ENCODE measurements at places on chromosomes 6 and 20.

GRCh38 chr6:27592481-27593199 lies 119.7 kb upstream of the ZNF184 start:
- no peak for DNase-seq

- no peak for DNase-seq
Measured at GRCh38 chr6:68639826-68640490, 4.9 kb downstream of the ADGRB3 start.

DNA sequence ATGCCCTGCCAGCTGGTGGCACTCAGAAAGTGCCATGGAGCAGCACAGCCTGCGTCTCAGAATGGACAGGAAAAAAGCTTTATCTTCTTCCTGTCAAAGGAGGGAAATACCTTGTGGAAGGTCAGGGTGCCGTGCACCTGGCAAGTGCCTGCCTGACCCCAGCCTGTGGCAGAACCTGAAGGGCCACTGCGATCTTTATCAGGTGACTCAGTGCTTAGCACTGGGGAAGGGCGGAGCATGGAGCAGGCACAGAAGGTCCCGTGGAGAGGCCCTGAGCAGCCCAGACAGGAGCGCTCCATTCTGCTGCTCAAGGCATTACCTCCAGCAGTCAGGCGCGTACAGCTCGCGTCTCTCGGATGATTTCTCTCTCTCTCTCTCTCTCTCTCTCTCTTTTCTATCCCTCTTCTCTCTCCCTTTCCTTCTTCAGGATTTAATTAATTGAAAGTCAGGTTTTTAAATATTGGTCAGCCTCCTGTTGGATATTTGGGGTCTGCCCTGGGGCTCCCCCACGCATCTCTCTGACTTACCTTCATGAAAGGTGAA lies 31.7 kb downstream of the FOXC1 start:
- DNase-seq: no peak

DNA sequence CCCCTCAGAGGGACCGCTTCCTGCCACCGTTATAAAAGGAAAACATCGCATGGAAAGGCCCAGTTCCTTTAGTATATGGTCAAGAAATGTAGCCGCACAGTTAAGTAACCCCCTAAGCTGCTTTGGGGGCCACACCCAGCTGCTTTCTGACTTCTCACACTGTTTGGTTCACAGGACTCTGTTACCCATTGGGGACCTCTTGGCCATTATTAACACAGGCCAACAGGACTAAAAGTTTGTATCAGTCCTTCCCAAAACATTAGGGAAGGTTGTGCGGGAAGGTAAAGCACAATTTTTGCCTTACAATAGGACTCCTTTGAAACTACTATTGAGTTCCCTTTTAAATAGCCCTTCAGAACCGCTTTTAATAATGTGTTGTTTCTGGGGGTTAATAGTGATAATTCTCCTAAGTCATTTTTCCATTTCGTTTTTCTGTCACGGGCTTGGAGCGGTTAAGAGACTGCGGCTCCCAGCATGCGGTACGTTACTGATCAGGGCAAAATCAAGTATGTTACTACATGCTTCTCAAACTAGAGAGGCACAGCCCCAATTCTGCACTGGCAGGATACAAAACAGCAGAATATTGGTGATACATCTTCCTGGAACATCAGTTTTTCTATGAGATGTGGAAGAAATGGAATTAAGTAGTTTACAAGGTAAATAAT lies 668 bp upstream of the RPP40 start:
- no peak for DNase-seq

DNA sequence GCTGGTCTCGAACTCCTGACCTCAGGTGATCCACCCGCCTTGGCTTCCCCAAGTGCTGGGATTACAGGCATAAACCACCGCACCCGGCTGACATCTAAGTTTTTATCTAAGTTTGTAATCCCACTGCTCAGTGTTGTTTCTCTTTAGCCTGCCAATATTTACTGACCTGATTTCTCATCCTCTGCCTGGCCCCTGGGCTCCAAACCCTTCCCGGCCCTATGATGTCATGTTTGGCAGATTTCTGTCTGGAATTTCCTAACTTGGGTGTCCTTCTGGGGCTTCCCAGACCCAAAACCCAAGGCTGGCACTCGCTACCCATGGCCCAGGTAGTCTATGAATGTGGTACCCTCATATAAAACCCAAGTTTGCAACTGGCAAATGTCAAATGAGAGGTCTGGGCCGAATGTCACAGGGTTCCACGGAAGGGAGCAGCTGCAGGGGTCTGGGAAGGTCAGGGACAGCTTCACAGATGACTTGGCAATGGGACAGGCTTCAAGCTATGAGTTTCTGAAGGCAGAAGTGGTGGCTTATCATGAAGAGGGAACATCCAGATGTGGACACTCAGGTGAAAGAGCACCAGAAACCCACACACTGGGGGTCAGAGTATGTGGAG lies 54.9 kb downstream of the TMEM170B start:
- no peak for DNase-seq

- DNase-seq: no peak
Measured at GRCh38 chr20:62773845-62774714, 22.2 kb upstream of the MRGBP start.

- DNase-seq: no peak
Measured at GRCh38 chr6:37874726-37875125, 55.2 kb downstream of the ZFAND3 start.

DNA sequence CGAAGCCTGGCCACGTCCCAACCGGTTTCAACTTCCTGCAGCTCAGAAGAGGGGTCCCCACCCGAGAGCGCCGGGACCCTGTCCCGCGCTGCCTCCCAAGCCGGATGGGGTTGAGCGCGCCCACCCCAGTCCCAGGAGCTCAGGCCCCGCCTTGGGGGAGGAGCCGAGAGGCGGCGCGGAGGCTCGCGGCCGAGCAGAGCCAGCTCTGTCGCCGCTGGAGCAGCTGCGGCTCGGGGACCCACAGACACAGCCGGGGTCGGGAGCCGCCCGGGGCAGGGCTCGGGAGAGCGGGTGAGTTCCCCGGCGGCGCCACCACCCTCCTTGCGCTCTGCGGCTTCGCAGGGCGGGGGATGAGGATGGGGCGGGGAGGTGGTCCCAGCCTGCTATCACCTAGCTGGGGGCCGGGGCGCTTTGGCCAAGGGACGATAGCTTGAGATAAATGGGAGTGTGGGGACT lies at the start of gene PPP1R16B:
Gene PPP1R16B (plus strand): TSS at position 196 of the 456 bp plus-strand sequence. CDS start 30,229 bp downstream, outside the sequence.
- peak; percentile 58 for DNase-seq

DNA sequence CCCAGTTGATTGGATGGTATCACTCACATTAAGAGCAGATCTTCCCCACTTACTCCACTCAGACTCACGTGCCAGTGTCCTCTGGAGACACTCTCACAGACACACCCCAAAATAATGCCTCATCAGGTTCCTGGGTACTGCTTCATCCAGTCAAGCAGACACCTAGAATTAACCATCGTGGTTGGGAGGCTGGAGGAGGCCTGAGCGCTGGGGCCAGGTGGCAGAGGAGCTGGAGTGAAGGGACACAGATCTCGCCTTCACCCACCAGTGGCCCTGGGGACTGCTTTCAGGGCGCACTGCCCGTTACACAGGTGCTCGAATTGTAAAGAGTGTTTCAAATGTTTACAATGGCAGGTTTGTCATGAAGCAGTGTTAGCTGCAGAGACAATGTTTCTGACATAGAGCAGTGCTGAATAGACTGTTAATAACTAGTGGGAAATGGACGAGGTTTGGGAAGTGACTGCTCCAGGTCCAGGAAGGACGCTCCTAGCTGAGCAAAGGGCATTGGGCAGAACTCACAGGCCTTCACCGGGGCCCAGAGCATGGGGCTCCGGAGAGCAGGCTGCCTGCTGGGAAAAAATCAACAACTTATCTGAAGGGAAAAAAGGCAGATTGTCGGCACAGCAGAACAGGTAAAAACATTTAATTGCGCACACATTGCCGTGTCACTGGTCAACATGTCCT lies 38.4 kb downstream of the TMEM242 start:
- DNase-seq: no peak

GRCh38 chr6:97689078-97689754 lies 406.2 kb upstream of the MMS22L start:
- no peak for DNase-seq

DNA sequence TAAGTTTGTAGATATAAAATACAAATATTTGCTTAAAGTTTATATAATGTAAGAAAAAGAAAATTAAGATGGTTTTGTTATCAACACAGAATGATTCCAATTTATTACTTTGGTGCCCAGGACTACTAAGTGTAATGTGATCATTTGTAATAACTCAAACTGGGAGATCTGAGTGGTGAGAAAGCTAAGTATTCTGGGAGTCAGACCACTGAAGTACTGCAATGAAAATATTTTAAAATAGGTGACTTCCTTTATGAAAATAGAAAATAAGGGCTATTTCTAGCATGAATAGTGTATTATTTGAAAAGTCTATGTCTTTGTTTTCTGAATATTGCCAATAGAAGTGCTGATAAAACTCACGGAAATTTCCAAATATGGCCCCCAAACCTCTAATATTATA lies 305.6 kb upstream of the MAN1A1 start:
- DNase-seq: no peak

DNA sequence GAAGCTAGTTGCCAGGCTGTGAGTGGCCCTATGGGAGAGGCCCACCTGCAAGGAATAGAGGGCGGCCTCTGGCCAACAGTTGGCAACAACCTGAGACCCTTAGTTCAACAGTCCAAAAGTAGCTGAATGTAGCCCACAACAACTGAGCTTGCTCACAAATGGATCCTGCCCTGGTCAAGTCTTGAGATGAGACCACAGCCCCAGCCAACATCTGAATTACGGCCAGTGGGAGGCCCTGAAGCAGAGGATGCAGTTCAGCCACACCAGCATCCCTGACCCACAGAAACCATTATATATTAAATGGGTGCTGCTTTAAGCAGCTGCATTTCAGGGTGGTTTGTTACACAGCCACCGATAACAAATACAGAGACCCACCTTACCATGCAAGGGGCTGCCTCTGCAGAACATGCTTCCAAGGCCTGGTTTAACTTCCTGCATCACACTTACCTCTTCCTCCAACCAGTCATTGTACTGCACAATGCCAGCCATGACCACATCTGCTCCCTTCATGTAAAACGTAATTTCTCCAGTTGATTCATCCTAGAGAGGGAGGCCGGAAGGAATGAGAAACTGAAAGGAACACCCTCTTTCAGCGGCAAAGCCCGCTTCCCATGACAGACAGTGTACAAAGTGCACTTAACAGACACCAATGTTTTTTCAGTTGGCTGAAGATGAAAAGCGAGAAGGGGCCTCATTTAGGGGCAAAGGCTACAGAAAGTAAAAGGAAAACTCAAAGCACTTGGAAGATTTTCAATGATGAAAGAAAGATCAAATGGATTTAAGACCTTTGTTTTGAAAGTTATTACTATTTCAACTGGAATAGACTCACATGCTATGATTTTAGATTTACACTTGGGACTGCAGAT lies 86.2 kb upstream of the NFATC2 start:
- no peak for DNase-seq

DNA sequence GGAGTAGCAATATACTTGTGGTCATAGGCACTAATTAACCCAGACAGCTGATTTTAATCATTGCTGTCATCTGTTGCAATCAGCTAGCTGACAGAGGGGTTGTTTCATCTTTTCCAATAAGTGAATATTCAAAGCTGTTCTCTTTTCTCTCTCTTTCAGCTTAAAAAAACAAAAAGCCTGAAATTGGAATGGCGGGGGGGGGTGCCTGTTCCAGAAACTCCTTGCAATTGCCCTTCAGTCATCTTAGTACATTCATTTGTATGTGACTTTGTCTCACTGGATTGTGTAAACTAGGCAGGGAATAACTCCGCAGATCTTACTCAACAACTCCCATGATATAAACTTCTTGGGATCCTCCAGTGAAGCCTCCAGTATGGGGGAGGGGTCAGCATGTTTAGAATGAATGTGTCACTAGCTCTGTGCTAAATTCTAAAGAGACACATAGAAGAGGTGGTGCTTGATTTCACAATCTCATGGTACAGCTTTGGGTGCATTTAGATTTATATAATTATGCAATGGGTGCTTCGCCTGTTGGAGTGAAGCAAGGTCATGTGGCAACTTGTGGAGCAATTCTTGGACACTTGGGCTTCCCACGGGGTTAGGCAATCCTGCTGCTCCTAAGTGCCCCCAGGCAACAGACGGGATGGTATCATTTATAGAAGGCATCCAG lies 40.1 kb downstream of the SLC24A3 start:
- DNase-seq: no peak

- no peak for DNase-seq
Measured at GRCh38 chr20:40753472-40753871, 64.4 kb upstream of the MAFB start.

DNA sequence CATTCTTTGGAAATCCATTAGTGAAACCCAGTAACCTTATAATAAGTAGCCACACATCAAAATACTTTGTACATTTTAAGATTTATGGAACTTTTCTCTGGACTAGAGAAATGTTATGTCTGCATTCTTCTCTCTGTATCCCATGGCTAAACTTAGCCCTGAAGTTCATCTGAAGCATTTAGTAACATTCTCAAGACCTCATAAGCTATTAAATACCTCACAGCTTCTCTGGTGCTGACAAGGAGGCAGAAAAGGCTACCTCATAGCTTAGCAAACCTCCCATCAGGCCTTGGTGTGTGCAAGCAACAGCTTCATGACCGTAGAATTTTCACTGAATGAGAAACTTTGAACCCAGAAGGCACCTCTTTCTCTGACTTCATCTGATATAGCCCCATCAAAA lies 38.9 kb upstream of the HDGFL1 start:
- DNase-seq: no peak

DNA sequence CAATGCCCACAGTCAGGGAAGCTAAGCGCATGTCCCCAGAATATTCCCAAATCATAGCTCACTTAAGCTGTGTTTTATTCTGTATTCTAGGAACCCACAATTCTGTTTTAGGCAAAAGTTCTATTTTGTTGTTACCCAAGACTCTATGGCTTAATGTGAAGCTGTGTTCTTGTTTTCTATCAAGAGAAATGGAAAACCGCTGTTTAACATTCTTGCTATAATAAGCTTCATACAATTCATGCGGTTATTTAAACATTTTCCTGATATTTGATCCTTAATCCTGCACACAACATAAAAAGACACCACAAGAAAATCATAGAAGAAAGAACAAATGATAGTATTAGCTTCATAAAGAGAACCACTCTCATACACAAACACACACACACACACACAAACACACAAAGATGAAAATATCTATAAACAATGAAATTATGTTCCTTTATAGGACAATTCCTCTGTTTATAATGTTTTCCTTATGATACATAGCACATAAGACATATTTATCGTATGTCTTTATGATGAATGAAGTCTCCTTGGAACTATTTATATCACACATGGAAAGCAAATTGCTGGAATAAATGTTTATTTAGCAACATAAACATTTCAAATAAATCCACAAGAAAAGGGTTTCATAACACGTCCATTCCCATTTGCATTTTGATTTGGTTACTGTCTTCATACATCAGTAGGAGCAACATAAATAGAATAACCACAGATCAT lies 16.4 kb upstream of the COL21A1 start:
- DNase-seq: no peak

DNA sequence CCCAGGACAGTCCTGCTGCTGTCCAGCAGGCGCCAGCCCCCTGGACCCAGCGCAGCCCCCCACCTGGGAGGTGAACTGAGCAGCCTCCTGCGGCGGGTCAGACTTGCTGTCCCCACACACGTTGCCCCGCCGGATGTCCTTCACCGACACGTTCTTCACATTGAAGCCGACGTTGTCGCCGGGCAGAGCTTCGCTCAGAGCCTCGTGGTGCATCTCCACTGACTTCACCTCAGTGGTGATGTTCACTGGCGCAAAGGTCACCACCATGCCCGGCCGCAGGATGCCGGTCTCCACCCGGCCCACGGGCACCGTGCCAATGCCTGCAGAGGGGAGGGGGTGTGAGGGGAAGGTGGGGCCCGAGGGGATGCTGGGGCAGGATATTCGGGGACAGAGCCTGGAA lies 8.5 kb downstream of the EEF1A2 start:
- DNase-seq: no peak

GRCh38 chr6:33061987-33062386 lies 11.5 kb downstream of the HLA-DPA1 start:
- DNase-seq: no peak

GRCh38 chr6:79064635-79065034 lies 13.4 kb downstream of the PHIP start:
- DNase-seq: no peak
